Sigmoid colon (tissue), 7 donors: ENCODE measurements at places on chromosomes 12 and 14. TPM values are rescaled to one million over a fixed set of nuclear protein-coding genes. Genes with fewer than 3 reads are reported as not detected.

GRCh38 chr14:22341049-22341448 lies 248.0 kb downstream of the DAD1 start:
- DNase-seq, result no peak

ISCA2 gene
- total RNA-seq, result 15.7 TPM

GLS2 gene
- 0.66 TPM for total RNA-seq

TMEM233 gene
- not detected for total RNA-seq

- peak; percentile 84 for DNase-seq
Measured at GRCh38 chr14:91244501-91244901, at the start of gene GPR68. Gene GPR68, minus strand, starts transcription at chr14:91244704. Its CDS starts 9,654 bp downstream, at chr14:91235050.

MEG3 gene
- 37.8 TPM for total RNA-seq

DNA sequence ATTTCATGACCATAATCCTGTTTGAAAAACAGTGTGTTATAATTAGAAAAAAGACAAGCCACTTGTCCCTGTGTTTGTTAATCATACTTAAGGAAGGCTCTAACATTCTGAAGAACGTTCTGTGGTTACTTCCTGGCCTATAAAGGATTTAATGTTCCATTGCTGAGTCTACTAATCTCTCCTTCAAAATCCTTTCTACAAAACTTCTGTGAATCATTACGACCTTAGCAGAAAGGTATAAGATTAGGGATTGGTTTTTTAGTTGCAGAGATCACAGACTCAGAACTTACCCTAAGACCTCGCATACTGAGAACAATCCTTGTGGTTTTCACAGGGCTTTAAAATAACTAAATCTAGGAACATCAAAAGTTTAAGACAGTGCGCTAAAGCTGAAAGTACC lies 48.3 kb downstream of the TMCC3 start:
- DNase-seq, result no peak

DNA sequence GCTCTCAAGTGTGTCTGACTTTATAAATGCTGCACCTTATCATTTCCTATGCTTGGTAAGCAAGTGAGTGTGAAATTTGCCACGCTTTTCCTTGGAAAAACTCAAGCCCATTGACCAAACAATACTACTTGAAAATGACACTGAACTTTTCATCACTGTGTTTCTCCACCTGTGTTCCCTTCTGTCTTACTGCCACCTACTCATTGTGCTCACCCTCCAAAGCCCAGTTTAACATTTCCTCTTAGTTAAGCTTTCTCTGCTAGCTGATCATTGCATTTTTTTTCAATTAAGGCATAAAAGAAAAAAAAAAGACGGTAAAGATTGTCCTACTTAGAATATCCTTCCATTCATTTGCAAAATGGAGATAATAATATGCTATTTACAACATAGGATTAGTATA lies 445.7 kb downstream of the DPF3 start:
- DNase-seq, result no peak

DNA sequence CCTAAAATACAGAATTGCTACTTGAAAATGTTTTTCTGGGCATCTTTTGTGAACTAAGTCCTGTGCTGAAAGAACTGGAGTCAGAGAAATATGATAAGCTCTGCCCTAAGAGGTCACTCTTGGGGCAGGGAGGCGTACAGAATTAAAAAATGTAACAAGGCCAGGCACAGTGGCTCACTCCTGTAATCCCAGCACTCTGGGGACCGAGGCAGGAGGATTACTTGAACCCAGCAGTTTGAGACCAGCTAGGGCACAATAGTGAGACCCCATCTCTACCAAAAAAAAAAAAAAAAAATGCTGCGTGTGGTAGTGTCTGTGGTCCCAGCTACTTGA lies 46.0 kb downstream of the TMCC3 start:
- no peak for DNase-seq

DNA sequence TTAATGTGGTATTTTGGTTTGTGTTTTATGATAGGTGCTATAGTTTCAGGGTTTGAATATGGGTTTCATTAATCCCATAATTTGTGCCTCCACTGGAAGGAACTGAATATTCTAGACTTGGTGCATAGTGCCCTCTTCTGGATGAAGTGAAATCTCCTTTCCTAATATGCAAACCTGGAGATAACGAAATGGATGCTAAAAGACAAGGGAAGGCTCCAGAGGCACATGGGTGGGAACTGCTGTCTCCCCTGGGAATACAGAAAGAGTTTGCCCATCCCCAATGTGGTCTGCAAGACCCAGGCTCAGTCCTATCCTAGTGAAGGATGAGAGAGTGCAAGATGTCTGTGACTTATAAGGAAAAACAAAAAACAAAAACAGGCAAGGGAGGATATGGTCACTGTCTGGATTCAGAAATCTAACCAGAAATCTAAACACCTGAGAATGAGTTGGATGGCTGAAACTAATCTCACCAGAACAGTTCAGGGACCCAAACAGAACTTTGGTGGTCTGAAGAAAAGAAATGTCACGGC lies 142.3 kb upstream of the TMPO start:
- DNase-seq, result no peak

GRCh38 chr14:93691042-93691780 lies 97.1 kb downstream of the PRIMA1 start:
- no peak for DNase-seq

GRCh38 chr12:54555670-54556257 lies 6.4 kb downstream of the PDE1B start:
- no peak for DNase-seq

- DNase-seq, result no peak
Measured at GRCh38 chr14:44036248-44036647, 470.8 kb downstream of the FSCB start.

DNA sequence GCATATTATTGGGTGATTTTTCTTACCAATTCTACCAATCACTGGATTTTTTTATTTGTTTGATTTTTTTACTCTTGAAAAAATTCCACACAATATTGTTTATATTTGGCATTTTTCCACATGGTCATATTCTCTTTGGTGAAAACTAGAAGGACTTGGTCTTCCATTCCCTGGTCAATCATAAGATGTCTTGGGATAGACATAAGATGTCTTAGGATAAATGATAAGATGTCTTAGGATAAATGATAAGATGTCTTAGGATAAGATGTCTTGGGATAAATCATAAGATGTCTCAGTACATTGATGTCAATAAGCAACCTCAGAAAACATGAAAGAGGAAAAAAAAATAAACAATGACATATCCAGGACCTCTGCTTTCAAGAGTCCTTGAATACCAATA lies 309.1 kb downstream of the LRFN5 start:
- DNase-seq, result no peak
